ENCODE measurements at places on chromosomes 4 and X.

DNA sequence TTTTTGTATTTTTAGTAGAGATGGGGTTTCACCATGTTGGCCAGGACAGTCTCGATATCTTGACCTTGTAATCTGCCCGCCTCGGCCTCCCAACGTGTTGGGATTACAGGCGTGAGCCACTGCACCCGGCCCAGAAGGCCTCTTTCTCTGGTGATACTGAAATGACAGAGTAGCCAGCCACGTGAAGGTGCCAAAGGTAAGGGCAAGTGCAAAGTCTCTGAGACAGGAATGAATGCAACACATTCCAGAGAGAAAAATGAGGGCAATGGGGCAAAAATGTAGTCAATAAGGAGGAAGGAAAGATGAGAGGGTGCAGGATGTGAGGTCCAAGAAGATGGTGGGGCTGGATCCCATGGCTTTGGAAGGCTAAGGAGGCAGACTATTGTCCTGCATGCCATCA, 176.0 kb downstream of the NR3C2 start:
- no peak for DNase-seq

DNA sequence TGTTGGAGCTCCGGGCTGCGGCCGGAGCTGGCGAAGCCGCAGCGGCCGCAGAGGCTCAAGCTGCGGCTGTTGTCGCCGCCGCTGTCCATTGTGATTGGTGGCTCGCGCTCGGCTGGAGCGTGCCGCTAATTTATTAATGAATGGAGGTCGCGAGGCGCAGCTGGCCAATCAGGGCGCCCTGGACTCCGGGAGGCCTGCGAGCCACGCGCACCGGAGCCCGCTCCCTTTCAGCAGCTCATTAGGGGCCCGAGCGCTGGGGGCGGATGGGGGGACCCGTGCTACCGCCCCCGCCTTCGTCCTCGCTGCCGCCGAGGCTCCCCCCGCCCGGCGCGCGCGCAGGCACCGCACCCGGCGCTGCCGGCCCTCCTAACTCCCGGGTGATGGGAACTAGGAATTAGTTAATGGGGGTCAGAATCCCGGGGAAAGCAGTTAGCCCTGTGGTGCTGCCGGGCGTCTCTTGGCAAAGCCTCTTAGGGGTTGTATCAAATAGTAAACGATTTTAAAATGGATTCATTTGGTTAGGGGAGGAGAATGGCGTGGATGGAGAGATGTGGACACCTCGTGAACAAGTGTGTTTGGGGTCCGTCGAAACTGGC, 589 bp upstream of the NEUROG2 start:
- peak; percentile 35 for DNase-seq

- no peak for DNase-seq
Measured at GRCh38 chr4:109278594-109279031, 23.8 kb downstream of the COL25A1 start.

DNA sequence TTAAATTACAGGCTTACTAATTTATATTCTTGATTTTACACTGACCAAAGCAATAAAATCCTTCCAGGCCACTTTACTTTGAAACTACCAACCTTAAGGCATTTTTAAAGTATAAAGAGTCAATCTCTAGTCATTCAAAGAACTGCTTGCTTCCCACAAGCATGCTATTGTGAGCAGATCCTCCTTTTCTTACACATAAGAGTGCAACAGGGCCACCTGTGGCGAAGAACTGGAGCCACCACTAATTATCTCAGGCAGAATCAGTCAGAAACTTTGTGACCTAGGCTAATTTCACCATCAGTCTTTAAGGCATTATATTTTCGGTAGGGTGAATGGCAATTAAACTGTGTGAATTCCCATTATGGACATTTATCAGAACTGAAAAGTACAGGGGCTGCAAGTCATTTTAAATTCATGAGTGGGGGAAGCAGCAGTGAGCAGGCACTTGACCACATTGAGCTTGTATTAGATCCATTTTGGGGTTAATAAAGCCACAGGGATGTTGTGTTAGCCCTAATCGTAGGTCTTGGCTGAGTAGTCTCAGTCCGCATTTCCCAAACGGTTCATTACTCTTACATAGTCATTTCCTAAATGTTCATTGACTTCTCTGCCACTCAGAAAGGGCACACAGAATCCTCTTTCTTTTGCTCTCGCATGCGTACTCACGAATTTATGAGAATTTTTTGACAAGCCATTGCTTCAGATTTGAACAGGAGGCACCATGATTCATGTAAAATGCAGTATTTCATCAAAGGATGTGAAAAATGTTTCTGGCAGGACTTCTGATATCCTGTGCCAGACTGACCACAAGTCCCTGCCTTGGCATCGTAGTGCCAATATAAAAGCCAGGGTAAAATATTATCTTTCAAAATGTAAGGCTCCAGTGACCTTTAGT, 39.8 kb downstream of the NPY2R start:
- no peak for DNase-seq

DNA sequence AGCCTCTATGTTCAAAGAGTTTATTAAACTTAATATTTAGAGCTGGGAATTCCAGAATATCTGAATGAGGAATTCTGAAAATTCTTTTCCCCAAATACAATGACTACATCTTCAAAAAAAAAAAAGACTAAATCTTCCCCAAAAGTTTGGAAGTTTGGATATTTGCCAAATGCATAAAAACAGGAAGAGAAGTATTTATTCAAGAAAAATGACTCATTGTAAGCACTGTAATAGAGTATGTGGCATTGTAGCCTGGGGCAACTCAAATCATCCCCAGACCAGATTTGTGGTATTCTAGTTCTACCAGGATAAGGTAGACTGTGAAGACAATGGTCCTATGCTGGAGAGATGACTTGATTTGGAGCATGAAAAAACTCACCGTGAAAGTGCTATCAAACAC, 78.5 kb upstream of the PDHA2 start:
- peak; percentile 46 for DNase-seq

DNA sequence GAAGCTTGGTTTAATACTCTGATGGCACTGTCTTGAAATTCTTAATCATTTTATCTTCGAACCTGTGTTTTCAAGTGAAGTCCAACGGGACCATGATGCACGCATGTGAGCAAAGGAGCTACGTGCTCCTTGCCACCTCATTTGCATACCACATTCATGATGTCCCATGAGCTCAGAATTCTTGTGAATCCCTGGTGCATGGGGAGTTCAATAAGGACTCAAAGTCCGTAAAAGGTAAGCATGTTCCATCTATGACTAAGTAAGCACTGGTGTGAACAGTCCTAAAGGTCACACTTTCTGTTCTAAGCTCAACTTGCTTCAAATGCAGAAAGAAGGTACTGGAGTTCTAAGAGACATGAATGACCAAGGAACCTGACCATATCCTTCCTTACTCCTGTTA, 13.1 kb upstream of the GPM6B start:
- no peak for DNase-seq

GRCh38 chr4:26964994-26965393, 104.4 kb downstream of the STIM2 start:
- DNase-seq: no peak

GRCh38 chr4:7425591-7426468, 8.9 kb downstream of the PSAPL1 start:
- DNase-seq: no peak

DNA sequence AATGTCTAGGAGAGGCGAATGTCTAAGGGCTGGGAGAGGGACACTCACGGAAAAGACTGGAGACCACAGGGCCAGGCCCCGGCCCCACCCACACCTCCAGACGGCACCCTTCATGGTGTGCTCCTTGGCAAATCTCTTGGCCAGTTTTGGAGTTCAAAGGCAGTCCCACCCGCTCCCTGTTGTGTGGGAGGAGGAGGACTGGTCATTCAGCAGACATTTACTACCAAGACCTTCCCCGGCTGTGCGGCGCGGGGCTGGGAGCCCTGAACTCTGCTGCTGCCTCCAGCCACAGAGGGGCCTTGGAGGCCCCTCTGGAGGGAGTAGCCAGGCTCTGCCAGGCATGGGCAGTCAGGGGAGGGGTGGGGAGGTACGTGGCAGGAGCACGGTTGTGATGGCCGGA, 8.7 kb upstream of the TBC1D14 start:
- DNase-seq: no peak

DNA sequence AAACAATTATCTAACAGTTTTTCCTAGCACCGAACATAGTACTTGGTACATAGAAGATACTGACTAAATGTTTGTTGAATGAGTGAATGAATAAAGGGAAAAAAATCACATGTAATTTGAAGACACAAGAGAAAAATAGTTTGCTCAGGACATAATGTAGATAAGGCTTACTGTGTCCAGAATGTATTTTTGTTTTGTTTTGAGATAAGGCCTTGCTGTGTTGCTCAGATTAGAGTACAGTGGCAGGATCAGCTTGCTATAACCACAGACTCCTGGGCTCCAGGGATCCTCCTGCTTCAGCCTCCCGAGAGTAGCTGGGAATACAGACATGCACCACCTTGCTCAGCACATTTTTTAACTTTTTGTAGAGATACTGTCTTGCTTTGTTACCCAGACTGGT, 6.5 kb downstream of the FAM199X start:
- no peak for DNase-seq

DNA sequence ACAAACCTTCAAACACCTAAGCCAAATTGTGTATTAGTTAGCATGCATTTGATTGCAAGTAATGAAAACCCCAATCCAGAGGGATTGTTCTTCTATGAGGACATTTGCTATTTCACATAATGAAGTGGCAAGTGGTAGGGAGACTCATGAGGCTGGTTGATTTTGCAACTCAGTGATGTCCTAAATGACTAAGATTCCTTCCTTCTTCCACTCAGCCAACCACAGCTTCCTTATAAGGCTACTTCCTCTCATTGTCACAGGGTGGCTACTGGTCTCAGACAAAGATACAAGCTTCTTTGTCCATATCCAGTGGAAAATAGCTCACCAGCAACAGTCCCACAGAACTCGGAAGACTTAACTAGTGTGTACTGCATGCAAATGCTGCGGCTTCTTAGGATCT, 5.3 kb upstream of the OTC start:
- DNase-seq: peak; percentile 15

- DNase-seq: no peak
Measured at GRCh38 chr4:47715716-47716416, 122.0 kb downstream of the CORIN start.

GRCh38 chr4:116736756-116737155, 348.6 kb downstream of the TRAM1L1 start:
- DNase-seq: no peak

- DNase-seq: no peak
Measured at GRCh38 chr4:86980230-86980629, 45.4 kb downstream of the AFF1 start.

DNA sequence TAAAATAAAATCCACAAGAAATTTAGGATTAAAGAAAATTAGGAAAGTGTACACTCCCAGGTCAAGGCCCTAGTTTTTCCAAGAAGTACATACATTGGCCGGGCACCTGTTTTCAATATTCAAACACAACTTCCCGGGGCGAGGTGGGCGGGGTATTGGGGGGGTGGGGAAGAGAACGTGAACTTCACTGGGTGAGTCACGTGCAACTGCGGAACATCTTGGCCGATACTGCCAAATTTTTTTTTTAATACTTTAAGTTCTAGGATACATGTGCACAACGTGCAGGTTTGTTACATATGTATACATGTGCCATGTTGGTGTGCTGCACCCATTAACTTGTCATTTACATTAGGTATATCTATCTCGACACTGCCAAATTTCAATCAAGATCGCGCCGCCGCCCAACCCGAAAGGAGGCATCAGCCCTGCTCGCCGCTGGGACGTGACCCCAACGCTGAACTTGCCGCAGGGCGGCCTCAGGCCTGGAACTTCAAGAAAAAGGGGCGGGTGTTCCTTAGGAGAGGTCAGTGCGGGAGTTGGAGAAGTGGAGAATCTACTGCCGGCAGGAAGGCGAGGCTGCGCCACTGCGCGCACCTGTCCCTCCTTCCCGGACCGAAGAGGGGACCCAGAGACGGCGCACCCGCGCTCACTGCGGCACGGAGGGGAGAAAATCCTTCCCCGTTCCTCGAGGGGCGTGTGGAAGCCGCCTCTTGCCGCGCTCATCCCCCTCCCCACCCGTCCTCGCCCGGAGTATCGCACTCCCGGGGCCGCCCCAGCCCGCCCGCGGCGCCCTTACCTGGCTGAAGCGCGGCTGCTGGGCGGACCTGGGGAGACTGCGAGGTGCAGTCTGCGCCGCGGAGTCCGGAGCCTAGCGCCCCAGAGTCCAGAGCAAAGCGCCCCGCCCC, at the start of gene TEC:
Gene TEC, minus strand, starts transcription at position 883 of the 905 bp plus-strand sequence. CDS start 41,224 bp downstream, outside the sequence.
- DNase-seq: no peak

Data from urothelium cell line (cell line).